Effector memory CD4-positive, alpha-beta T cell (primary cell): ENCODE measurements at places on chromosomes 4 and X.

DNA sequence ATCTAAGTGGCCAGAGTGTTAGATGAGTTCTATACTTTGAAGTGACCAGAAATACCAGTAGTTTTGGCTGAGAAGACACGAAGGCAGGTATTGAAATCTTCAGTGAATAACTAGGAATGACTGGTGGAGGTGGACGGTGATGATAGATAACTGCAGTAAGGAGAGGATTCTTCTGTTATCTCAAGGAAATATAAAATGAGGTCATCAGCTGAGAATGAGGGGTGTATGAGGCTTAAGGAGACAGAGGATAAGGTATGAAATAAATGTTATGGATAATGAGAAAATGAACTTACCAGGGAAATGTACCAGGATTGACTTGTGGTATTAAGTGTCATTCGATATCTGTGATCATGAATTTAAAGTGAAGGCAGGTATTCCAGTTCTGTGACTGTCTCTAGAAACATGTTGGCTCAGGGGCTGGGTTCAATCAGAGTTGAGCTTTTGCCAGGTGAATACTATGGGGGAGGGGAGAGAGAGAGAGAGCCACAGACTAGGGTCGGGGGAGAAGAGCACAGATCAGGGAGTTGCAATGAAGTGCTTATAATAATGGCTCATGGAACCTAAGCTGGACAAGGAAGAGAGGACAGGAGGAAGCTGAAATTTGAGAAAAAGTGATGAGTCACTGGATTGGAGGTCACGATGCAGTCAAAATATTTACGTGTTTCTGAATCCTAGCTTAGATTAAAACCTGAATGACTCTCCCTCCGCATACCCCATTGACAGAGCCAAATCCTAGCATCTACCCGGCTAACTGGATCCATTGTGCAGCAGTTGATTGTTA, 37.5 kb upstream of the BRS3 start:
- no peaks in the 10 kb centered on the region for H3K4me1 ChIP-seq
- H3K36me3 ChIP-seq: no peaks in the 10 kb centered on the region
- H3K27ac ChIP-seq: no peak overlapping the region
- no peak overlapping the region for H3K4me3 ChIP-seq

DNA sequence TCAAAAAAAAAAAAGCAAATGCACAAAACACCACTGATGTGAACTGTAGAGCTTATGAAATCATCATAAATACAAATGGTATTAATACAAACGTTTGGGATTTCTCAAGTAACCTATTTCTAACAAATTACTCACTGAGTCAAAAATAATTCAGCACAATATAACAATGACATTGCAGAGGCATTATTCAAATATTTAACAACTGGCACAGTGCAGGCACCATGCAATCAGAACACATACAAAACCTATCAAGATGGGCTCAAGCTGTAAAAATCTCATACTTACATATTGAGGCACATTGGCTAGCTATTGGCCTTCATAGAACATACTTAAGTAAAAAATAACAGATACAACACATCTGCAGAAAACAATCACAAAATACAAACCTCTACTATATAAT, 81.1 kb downstream of the LRBA start:
- no peak overlapping the region for H3K27ac ChIP-seq
- no peak for DNase-seq
- no peaks in the 10 kb centered on the region for H3K4me1 ChIP-seq
- no peaks in the 10 kb centered on the region for H3K36me3 ChIP-seq
- no peaks in the 10 kb centered on the region for H3K27me3 ChIP-seq

- H3K27ac ChIP-seq: no peak overlapping the region
- H3K36me3 ChIP-seq: no peaks in the 10 kb centered on the region
- DNase-seq: no peak
- no peak overlapping the region for H3K4me3 ChIP-seq
- H3K4me1 ChIP-seq: no peaks in the 10 kb centered on the region
- no peaks in the 10 kb centered on the region for H3K27me3 ChIP-seq
These were observed 304.7 kb downstream of the DCHS2 start for GRCh38 chr4:154186888-154187287.

DNA sequence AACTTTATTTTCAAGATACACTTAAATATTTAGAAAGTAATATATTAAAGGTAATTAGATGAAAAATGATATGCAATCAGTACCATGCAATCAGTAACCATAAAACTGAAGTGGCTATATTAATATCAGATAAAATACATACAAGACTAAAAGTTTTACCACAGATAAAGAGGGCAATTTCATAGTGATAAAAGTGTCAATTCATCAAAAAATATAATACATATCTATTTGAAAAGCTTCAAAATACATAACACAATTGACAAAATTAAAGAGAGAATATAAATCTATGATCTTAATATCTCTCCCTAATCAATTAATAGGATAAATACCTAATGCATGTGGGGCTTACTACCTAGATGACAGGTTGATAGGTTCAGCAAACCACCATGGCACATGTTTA, 105.5 kb downstream of the SOWAHB start:
- no peak for DNase-seq
- no peak overlapping the region for H3K27ac ChIP-seq
- H3K27me3 ChIP-seq: no peaks in the 10 kb centered on the region
- no peaks in the 10 kb centered on the region for H3K36me3 ChIP-seq

DNA sequence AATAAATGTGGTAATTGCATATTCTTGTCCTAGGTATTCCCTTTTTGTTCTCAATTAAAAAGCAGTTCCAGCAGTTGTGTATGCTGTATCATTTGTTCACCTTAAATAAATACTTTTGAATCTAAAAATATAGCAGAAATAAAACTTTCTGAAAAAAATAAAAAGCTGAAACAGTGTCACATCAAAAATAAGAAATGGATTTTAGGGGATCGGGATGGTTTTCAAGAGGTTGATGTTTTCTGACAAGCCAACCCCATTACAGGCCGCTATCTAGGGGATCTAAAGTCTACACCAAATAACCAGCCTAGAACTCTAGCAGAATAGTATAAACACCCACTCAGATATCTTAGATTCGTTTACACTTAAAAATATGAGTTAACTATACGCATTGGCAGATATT, 95.4 kb upstream of the MAML3 start:
- H3K4me1 ChIP-seq: peaks cover 3% of the 10 kb centered on the region
- no peak for DNase-seq
- H3K27ac ChIP-seq: no peak overlapping the region
- H3K4me3 ChIP-seq: no peak overlapping the region
- H3K27me3 ChIP-seq: peaks cover 3% of the 10 kb centered on the region

GRCh38 chr4:157804986-157805385, 367.8 kb downstream of the GASK1B start:
- H3K36me3 ChIP-seq: no peaks in the 10 kb centered on the region
- H3K27me3 ChIP-seq: no peaks in the 10 kb centered on the region
- no peak for DNase-seq
- no peak overlapping the region for H3K27ac ChIP-seq
- H3K4me3 ChIP-seq: no peak overlapping the region

- H3K27ac ChIP-seq: no peak overlapping the region
- no peak for DNase-seq
These were observed 349.5 kb downstream of the HS3ST1 start for GRCh38 chr4:11079171-11079570.

- no peak overlapping the region for H3K27ac ChIP-seq
- no peaks in the 10 kb centered on the region for H3K36me3 ChIP-seq
- H3K4me1 ChIP-seq: no peaks in the 10 kb centered on the region
- H3K27me3 ChIP-seq: no peaks in the 10 kb centered on the region
- no peak overlapping the region for H3K4me3 ChIP-seq
These were observed 829.1 kb upstream of the AGA start for GRCh38 chr4:178271386-178271785.

GRCh38 chr4:95541094-95541493, 7.7 kb downstream of the UNC5C start:
- H3K27me3 ChIP-seq: peaks cover 3% of the 10 kb centered on the region
- H3K27ac ChIP-seq: no peak overlapping the region
- no peak overlapping the region for H3K4me3 ChIP-seq

- H3K36me3 ChIP-seq: no peaks in the 10 kb centered on the region
- DNase-seq: no peak
- H3K4me3 ChIP-seq: no peak overlapping the region
- peaks cover 8% of the 10 kb centered on the region for H3K27me3 ChIP-seq
- H3K27ac ChIP-seq: no peak overlapping the region
These were observed 321.2 kb upstream of the F9 start for GRCh38 chrX:139209342-139209741.

DNA sequence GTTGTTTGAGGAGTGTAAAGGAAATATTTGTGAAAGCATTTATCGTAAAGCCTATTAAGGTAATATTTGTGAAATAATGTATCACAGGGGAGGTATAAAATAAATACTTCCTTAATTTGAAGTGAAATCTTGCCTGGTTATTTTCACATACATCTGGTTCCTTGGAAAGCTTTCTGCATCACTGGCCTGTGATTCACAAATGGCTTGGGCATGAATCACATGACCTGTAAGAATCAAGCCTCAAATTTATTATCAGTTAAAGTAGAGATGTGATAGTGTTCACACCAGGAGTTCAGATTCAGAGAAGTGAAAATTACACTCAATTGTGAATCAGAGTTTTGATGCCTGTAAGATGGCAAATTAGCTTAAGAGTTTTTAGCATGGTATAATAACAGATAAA, 1911.4 kb downstream of the STIM2 start:
- no peaks in the 10 kb centered on the region for H3K36me3 ChIP-seq
- H3K27ac ChIP-seq: no peak overlapping the region
- no peak for DNase-seq
- no peaks in the 10 kb centered on the region for H3K4me1 ChIP-seq
- no peaks in the 10 kb centered on the region for H3K27me3 ChIP-seq
- no peak overlapping the region for H3K4me3 ChIP-seq

DNA sequence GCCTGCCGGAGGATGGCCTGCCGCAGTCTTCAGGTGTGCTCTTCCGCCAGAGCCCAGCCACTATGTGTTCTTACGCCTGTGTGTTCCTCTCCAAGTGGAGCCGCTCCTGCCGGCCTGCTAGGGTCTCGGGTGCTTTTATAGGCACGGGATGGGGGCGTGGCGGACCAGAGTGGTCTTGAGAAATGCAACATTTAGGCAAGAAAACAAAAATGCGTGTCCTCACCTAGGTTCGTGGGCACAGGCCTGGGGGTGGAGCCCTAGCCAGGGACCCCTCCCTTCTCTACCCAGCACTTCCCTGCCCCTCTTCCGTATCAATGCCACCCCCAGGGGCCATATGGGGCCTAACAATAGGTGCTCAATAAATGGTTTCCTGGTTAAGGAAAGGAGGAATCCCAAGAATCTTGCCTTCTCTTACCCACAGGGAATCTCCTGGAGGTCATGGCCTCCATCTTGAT, 34.4 kb upstream of the LRBA start:
- H3K27ac ChIP-seq: no peak overlapping the region
- H3K4me3 ChIP-seq: no peak overlapping the region
- no peaks in the 10 kb centered on the region for H3K4me1 ChIP-seq
- H3K36me3 ChIP-seq: no peaks in the 10 kb centered on the region
- no peaks in the 10 kb centered on the region for H3K27me3 ChIP-seq

DNA sequence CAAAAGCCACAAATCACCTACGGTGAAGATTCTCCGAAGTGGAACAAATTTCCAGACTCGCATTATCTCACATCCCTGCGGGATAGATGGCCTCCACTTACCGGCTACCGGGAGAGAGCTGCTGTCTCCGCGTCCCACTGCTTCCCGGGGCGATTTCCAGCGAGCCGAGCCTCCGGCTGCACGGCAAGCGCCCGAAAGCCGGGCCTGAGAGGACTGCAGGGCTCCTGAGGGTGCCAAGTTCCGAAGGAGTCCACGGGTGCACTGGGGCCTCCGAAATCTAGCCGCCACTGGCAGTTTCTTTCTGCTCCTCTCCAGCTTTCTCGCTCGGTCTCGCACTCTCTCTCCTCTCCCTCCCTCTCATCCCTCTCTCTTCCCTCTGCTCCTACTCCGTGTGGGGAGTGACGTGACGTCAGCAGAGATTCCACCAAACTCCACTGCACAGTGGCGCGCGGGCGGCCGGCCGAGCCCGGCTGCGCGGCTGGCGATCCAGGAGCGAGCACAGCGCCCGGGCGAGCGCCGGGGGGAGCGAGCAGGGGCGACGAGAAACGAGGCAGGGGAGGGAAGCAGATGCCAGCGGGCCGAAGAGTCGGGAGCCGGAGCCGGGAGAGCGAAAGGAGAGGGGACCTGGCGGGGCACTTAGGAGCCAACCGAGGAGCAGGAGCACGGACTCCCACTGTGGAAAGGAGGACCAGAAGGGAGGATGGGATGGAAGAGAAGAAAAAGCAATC, 14.0 kb upstream of the PITX2 start:
- DNase-seq: no peak
- H3K27ac ChIP-seq: no peak overlapping the region
- peaks cover 66% of the 10 kb centered on the region for H3K27me3 ChIP-seq
- H3K4me3 ChIP-seq: no peak overlapping the region
- H3K4me1 ChIP-seq: peaks cover 6% of the 10 kb centered on the region

DNA sequence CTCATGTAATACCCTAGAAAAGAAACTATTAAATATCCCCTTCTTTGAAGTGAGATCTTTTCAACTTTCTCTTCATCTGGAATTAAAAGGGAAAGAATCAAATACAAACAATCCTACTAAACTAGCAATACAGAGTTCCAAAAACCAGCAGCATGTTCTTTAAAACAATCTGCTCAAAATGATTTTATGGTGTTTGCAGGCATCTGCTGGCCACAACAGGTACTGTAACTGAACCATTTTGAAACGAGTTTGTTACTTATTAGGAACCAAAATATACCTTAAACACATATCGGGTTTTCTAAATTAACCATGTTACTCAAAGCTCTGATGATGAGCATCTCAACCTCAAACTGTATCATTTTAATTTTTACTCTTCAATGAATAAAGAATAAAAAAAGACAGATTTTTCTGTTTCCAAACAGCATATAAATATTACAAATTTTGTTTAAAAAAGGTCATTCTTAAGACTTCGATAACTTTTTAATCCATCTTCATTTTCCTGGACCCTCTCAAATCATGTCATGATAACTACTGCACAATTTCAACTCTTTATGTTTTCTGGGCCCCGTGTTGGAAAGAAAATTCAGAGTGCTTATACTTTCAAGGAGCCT, 56.5 kb downstream of the ARAP2 start:
- no peak overlapping the region for H3K27ac ChIP-seq
- DNase-seq: no peak
- H3K27me3 ChIP-seq: no peaks in the 10 kb centered on the region
- peaks cover 8% of the 10 kb centered on the region for H3K36me3 ChIP-seq

DNA sequence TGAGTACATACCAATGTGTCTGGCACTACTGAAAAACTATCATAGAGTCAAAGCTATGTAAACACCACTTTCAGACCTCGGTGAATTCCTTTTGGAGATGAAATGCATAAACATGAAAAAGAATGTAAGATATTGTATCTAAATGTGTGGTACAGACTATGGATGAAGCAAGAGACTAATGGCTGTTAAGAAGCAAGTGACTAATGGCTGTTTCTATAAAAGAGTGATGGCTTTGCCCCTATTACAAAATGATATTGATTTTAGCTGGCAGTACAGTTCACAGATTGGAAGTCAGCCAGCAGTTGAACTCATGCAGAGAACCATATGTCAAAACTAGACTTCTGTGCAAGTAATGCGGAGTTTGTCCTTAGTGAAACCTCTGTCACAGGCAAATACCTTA, 359.3 kb downstream of the GRXCR1 start:
- H3K36me3 ChIP-seq: no peaks in the 10 kb centered on the region
- no peak overlapping the region for H3K27ac ChIP-seq
- no peak overlapping the region for H3K4me3 ChIP-seq
- H3K27me3 ChIP-seq: no peaks in the 10 kb centered on the region
- H3K4me1 ChIP-seq: no peaks in the 10 kb centered on the region

- H3K4me3 ChIP-seq: no peak overlapping the region
- H3K27ac ChIP-seq: no peak overlapping the region
- no peaks in the 10 kb centered on the region for H3K27me3 ChIP-seq
- no peak for DNase-seq
- no peaks in the 10 kb centered on the region for H3K4me1 ChIP-seq
- no peaks in the 10 kb centered on the region for H3K36me3 ChIP-seq
These were observed 102.1 kb upstream of the VAMP7 start for GRCh38 chrX:155778844-155779553.

GRCh38 chr4:158182736-158183135, 9.9 kb upstream of the GASK1B start:
- H3K4me1 ChIP-seq: no peaks in the 10 kb centered on the region
- H3K27ac ChIP-seq: no peak overlapping the region
- H3K4me3 ChIP-seq: no peak overlapping the region
- H3K27me3 ChIP-seq: no peaks in the 10 kb centered on the region
